ENCODE measurements at places on chromosomes 5 and 9. TPM values are rescaled to one million over a fixed set of nuclear protein-coding genes. Genes with fewer than 3 reads are reported as not detected.

GRCh38 chr5:81971111-81971711 lies 612 bp upstream of the ATG10 start:
- DNase-seq, result no peak

GRCh38 chr9:38065369-38066075 lies 3.5 kb downstream of the SHB start:
- DNase-seq, result no peak

The IFNB1 gene
- polyA plus RNA-seq, result not detected

The BRD9 gene
- polyA plus RNA-seq, result 14.5 TPM

The FIBCD1 gene
- 1.8 TPM for polyA plus RNA-seq

All from mammary epithelial cell (primary cell).